ENCODE measurements at places on chromosomes 12 and 14.

DNA sequence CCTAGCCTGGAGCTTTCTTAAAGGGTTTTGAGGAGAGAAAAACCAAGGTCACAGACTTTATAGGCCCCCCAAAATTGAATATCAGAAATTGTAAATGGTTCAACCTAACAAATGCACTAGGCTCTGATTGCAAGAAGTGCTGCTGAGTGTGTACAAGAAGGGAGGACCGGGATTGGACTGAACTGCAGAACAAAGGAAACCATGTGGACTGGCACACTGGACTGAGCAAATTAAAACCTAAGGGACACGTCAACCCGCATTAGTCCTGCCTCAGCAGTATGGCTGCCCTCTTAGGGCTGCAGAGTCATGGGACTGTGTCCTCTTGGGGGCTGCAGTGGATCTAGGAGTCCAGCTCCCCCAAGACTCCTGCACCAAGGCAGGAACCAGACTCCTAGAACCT lies 842 bp upstream of the CISTR start:
- DNase-seq: no peak

DNA sequence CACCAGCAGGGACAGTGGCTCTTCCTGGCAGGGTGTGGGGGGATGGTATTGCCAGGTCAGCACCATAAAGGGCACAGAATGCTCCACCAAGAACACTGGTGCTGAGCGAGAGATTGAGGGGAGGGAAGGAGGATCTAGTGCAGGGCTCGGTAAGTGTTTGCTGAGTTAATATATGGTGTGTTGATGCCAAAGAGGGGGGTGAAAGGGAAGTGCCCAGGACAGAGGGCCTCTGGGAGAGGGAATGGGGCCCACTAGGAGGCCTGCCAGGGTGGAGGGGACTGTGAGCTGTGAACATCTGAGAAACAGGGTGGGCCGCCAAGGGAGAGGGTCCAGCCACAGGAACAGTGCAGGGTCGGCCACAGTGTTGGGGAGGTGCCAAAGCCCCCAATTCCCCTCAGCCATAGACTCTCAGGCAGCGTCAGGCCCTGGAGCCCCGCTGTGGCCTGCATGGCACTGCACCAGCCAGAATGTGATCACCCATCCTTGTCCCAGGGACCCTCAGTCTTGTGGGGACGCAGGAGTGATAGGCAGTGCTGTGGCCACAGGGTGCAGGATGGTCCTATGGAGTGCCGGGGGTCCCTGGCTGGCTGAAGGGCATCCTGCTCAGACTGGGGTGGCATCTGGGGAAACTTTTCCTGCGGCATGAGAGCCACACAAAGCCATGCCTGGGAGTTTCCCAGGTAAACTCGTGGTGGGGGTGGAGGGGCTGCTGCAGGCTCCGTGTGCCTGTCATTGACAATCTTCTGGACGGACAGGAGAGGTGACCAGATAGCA lies 11.9 kb downstream of the RIN3 start:
- DNase-seq: no peak

GRCh38 chr14:57714487-57714931 lies 151.4 kb downstream of the SLC35F4 start:
- no peak for DNase-seq

- DNase-seq: peak; percentile 20
Measured at GRCh38 chr12:47276621-47277309, 197.0 kb upstream of the AMIGO2 start.

- no peak for DNase-seq
Measured at GRCh38 chr12:79886917-79887519, 47.9 kb downstream of the PPP1R12A start.

DNA sequence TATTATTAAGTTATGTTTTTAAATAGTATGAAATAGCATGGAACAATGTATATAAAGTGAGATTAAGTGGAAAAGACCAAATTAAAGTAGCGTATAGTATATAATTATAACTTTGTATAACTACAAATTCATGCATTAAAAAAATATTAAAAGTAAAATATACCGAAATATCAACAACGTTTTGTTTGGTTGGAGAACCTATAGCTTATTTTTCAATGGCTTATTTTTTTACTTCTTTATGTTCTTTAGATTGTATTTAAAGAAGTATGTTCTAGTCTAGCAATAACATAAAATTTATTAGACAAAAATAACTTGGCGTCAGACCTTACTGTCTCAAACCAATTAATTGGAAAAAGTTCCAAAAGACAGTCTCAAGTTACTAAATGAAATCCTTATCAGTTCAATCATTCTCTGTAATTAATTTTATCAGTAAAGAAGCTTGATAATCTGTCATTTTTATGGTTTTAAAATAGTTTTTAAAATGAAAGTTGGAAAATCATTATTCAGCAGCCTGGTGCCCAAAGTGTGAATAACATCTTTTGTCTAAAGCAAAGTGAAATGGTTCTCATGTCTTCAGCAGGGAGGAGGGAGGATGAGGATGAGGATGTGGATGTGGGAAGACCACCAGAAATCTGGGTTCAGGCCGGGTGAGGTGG lies 46.7 kb downstream of the IRAK3 start:
- DNase-seq: no peak

DNA sequence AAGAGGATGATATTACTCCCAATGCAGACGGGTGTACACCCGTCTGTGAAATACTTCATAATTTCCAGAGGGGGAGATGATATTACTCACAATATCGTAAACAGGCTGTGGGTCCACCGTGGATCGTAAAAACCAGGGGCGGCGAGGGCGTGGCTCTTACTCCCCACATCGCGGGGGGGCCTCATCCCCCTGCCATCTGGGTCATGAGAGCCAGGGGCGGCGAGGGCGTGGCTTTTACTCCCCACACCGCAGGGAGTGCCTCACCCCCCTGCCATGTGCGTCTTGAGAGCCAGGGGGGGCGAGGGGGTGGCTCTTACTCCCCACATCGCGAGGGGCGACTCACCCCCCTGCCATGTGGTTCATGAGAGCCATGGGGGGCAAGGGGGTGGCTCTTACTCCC lies 86.2 kb upstream of the GNG2 start:
- no peak for DNase-seq

DNA sequence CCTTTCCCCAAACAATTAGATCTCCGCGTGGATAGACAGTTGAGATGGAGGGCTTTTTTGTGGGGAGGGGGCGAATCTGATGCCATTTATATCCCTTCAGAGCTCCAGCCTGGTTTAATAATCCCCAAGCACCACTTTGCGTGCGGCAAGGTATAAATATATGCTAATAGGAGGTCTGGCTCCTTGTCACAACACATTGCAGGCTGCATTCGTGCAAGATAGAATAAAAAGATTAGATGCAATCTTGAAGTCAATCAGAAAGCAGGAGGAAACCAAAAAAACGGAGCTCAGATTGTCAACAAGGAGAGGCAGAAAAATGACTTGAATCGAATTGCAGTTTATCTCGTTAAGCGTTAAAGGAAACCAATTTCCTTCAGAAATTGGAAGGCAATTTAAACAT lies 248.7 kb downstream of the SPTSSA start:
- DNase-seq: no peak

GRCh38 chr12:20555771-20556170 lies 139.4 kb upstream of the SLCO1C1 start:
- DNase-seq: no peak

DNA sequence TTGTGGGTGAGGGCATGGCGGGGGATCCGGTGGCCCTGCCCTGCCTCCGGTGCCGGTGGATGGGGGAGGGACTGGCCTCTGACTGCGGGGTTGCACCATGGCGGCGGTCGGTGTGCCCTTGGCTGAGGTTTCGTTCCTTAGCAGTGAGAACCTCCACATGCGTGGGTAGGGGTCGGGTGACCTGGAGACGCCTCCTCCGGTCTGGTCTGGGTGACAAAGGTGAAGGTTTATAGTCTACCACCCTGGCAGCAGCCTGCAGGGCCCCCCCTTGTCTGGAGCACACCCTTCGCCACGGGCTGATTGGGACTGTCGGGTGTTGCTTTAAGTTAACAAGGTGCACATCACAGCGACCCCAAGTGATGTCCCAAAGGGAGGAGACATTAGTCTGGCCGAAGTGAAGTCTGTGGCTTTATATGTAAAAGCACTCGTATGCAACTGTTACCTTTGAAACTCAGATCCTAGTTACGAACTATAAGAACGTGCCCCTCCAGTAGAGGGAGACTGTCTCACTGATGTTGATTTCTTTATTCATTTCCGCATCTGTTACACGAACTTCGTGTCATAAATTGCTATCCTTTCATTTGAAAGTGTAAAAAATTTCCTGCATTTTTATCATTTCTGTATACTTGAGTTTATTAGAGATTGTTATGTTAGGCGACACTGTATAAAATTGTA lies 74.4 kb downstream of the WDR20 start:
- no peak for DNase-seq

DNA sequence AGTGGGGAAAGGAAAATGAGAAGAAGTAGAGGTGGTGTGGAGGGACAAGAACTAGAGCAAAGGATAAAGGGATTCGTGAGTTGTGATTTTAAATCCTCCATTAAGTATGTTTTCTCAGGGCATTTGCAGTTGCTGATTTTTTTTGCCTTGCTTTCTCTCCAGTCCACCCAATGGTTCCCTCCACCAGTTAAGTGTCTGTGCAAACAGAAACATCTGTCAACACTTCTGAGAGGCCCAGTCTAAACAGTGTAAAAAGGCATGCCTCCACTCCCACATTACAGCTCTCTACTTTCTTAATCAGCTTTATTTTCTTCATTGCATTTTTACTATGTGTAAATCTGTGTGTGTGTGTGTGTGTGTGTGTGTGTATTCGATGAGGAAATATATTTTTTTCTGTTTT lies 141.2 kb downstream of the PPFIA2 start:
- no peak for DNase-seq

DNA sequence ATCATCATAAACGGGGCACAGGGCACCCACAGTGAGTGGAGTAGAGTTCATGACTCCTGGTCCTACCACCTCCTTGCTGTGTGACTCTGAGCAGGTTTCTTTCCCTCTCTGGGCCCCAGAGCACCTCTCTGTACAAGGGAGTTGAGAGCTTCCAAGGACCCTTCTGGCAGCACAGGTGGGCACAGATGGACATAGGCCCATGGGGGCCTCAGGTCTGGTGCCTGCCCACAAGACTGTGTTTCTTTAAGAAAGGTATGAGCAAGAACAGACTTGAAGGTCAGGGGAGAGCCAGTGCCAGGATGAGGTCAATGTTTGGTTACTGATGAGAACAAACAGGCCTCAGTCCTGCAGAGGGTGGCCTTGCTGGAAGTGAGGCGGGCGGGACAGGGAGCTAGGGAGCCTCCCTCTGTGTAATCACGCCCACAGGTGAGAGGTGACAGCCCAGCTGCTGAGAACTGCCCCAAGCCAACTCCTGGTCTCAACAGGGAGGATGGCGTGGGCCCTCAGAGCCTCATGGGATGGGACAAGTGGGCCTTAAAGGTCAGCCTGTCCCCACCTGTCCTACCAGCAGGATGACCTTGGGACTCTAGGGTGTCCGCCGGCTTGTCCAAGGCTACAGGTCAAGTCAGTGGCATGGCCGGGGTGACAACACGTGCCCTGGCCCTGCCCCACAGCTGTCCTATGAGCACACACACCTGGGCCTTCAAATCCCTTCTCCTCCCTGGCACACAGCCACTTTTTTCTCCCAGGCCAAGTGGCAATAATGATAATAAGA lies 49.1 kb downstream of the CCDC85C start:
- no peak for DNase-seq
